ENCODE measurements at places on chromosomes 1 and 21.

DNA sequence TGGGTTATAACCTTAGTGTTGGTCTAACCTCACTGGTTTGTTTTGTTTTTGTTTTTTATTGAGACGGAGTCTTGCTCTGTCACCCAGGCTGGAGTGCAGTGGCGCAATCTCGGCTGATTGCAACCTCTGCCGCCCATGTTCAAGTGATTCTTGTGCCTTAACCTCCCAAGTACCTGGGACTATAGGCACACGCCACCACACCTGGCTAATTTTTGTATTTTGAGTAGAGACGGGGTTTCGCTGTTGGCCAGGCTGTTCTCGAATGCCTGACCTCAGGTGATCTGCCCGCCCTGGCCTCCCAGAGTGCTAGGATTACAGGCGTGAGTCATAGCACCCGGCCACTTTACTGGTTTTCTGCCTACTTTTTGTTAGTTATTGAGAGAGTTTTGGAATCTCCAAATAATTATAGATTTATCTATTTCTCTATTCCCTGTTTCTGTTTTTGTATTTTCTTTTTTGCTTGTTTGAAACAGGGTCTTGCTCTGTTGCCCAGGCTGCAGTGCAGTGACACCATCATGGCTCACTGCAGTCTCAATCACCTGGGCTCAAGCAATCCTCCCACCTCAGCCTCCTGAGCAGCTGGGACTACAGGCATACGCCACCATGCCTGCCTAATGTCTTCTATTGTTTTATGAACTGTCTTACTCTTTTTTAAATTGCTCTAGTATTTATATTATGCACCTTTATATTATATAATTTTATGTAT lies 21.4 kb downstream of the SMG7 start:
- peak; percentile 24 for DNase-seq

DNA sequence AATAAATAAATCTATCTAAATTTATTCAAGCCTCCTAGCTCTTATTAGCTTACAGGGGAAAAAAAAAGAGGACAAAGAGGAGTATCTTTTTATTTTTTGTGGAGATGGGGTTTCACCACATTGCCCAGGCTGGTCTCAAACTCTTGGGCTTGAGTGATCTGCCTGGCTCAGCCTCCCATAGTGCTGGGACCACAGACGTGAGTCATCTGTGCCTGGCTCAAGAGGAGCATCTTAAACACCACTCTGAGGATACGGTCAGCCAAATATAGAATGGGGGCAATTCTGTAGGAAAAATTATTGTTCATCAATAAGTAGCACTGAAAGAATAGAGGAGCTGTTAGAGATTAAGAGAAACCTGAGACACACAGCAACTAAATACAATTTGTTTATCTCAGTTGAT lies 24.1 kb downstream of the SLC45A3 start:
- peak; percentile 70 for DNase-seq

GRCh38 chr1:119636491-119637089 lies 11.5 kb downstream of the ZNF697 start:
- DNase-seq = no peak

DNA sequence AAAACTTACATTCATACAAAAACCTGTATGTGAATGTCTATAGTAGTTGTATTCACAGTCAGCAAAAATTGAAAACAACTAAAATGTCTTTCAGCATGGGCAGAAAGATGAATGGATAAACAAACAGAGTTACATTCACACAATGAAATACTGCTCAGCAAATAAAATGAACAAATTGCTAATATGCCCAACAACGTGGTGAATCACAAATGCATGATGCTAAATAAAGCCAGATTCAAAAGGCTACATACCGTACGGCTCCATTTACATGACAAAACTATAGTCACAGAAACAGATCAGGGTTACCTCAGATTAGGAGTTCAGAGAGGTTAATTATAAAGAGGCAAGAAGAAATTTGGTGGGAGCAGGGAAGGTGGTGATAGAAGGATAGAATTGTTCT lies 100.7 kb upstream of the KCTD3 start:
- DNase-seq = no peak

GRCh38 chr1:61637470-61637869 lies 87.5 kb downstream of the TM2D1 start:
- no peak for DNase-seq

- DNase-seq = no peak
Measured at GRCh38 chr1:61125263-61125662, 42.9 kb downstream of the NFIA start.

DNA sequence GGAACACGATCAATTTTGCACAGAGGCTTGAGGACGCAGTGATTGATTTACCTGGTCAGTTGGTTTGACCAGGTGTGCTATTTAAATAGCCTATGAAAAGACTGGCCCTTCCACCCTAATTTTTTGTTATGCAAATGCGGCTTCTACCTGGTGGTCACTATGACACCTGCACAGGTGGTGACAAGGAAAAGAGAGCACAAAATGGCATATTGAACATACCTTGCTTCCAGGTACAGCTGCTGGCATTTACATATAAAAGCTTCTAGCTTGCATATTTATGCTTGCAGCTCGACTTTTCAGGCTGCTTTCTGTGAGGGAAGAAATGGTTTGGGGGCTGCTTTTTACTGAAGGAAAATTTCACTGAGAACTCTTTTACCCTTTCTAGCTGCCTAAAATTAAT lies 15.3 kb upstream of the FMO4 start:
- DNase-seq = no peak

- DNase-seq = no peak
Measured at GRCh38 chr1:172380441-172381244, 39.8 kb upstream of the C1orf105 start.

- no peak for DNase-seq
Measured at GRCh38 chr1:37305841-37306240, 168.5 kb upstream of the ZC3H12A start.

GRCh38 chr1:188314557-188315137 lies 1485.9 kb downstream of the PLA2G4A start:
- no peak for DNase-seq

DNA sequence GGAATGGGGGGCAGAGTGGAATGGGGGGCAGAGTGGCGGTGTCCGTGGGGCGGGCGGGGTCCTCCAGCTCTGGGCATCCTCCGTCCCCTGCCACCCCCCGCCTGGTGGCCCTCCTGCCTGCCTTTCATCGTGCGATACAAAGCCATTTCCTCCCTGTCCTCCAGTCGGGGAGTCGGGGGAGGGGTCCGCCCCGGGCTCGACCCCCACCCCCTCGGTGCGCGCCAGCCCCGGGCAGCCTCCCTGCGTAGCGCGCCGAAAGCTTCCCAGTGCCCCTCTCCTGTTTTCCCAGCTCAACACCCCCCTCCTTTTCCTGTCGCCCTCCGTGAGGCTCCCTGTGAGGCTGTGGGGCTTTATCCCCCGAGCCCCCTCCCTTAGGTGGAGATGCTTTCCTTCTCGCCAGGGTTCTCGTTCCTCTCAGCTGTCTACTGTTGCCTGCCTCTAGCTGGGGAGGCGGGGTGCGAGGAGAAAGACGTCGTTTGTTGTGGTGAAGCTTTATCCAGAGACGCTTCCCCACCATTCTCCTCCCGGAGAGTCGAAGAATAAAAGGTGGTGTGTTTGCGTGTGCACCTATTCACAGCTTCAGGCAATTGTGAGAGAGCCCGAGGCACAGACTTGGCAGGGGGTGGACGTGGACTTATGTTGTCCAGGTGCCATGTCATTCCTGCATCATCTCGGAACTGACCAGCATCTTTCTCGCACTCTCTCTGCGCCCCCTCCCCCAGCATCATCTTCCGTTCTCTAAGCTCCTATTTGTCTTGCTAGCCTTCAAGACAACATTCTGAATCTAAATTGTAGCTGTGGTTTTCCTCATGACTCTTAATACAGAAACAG lies 848 bp downstream of the DNM3 start:
- no peak for DNase-seq

GRCh38 chr21:32329776-32330175 lies 31.1 kb downstream of the MRAP start:
- no peak for DNase-seq

GRCh38 chr1:218462587-218462986 lies 117.5 kb downstream of the TGFB2 start:
- no peak for DNase-seq

- DNase-seq = no peak
Measured at GRCh38 chr1:185727726-185728125, 6.5 kb upstream of the HMCN1 start.

- no peak for DNase-seq
Measured at GRCh38 chr1:63103682-63104081, 218.7 kb upstream of the FOXD3 start.

DNA sequence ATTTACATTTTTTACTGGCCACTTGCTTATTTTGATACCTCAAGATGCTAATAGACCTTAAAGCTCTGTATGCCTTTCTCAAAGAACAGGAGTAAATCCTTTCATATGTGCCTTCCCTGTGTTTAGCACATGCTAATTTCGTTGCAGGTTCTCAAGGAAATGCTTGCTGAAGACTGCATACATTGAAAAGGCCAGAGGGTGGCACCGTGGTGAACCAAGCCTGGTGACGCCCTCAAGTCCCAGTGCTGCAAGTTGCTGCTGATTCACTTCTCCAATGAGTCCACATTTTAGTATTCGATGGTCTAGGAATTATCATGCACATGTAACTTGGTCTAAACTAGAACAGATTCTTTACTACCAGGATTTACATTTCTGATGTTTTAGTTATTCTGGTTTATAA lies 94.1 kb downstream of the CLDN17 start:
- peak; percentile 18 for DNase-seq

DNA sequence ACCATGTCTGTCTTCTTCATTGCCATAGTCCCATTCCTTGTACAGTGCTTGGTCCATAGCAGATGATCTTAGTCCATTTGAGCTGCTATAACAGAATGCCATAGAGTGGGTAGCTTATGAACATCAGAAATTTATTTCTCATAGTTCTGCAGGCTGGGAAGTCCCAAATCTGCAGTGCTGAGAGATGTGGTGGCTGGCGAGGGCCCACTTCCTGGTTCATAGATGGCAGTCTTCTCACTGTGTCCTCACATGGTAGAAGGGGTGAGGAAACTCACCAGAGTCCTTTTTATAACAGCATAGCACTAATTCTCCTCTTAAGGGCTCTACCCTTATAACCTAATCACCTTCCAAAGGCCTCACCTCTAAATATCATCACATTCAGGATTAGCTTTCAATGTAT lies 23.1 kb upstream of the RAP1A start:
- no peak for DNase-seq

DNA sequence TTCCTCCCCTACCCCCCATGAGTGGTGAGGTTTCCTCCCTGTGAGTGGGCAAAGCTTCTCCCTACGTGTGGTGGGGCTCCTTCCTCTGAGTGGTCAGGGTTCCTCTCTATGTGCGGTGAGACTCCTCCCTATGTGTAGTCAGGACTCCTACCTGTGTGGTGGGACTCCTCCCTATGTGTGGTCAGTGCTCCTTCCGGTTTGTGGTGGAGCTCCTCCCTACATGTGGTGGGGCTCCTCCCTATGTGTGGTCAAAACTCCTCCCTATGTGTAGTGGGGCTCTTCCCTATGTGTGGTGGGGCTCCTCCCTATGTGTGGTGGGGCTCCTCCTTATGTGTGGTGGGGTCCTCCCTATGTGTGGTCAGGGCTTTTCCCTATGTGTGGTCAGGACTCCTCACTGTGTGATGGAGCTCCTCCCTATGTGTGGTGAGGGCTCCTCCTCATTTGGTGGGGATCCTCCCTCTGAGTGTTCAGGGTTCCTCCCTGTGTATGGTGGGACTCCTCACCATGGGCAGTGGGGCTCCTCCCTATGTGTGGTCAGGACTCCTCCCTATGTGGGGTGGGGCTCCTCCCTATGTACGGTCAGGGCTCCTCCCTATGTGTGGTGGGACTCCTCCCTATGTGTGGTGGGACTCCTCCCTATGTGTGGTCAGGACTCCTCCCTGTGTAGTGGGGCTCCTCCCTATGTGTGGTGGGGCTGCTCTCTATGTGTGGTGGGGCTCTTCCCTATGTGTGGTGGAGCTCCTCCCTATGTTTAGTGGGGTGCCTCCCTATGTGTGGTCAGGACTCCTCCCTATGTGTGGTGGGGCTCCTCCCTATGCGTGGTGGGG lies 29.1 kb downstream of the PRSS38 start:
- DNase-seq = no peak

DNA sequence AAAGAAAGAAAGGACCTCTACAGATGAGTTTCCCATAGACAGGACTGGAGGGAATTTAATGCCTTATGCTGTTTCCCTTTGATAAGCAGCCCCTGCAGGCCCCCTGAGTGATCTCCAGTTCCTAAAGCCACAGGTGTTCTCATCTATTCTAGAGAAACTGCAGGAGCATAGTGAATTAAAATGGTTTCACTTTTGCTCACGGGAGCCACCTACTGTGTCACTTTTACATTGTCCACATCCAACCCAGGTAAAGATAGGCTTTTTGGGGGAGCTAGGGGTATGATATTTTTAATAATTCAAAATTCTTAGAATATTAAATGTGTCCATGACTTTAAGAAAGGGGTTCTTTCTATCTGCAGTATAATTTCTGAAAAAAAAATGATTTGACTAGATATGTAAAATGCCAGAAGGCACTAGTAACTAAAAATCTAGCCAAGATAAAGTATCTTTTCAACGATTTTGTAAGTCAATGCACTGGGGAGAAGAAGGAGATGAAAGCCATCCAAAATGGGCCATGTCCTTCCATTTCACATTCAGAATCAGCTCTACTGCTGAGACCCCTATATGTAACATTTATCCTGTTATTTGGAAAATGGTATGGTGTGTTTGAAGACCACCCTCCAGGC lies 267.3 kb upstream of the DUSP10 start:
- DNase-seq = no peak

GRCh38 chr1:192918259-192918658 lies 109.4 kb downstream of the RGS2 start:
- DNase-seq = no peak

GRCh38 chr1:59150577-59151386 lies 146.1 kb upstream of the FGGY start:
- peak; percentile 98 for DNase-seq
